ENCODE measurements at places on chromosomes 2 and 18.

GRCh38 chr2:229342376-229342775 is 71.3 kb upstream of the PID1 start:
- DNase-seq, result no peak

GRCh38 chr18:4101009-4101408 is 354.1 kb downstream of the DLGAP1 start:
- no peak for DNase-seq

GRCh38 chr2:122635686-122636085 is 880.2 kb downstream of the TSN start:
- no peak for DNase-seq

DNA sequence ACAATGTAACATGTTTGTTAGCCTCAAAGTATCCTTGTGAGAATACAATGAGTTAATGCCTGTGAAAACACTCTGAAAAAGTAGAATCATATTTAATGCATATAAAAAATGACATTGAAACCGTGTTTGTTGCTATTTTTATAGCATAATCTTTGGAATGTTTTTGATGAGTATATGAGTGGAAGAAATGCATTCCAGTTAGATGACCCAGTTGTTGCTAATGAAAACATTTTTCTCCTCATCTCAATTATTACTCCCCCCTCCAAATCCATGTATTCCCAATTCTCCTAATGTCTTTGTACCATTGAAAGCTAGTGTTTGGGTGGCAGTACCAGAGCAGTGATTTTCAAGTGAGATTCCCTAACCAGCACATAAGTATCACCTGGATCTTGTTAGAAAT is 67.1 kb upstream of the DSEL start:
- DNase-seq, result no peak

DNA sequence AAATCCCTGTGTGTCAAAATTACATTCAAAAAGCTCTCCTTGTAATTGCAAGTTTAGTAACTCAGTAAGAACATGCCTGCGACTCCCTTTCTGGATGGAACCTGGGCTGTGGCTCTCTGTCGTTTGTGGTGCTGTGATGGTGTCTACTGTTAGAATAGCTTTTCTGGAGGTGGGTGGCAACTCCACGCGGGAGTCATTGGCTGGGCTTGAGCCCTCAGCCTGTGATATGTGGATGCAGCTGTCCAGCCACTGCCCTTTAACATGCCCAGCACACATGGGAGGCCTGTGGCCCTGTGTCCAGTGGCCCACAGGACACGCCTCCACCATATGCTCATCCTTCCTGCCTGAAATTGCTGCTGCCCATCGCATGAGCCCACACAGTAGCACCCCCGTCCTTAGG is 124.2 kb downstream of the RNF144A start:
- no peak for DNase-seq

DNA sequence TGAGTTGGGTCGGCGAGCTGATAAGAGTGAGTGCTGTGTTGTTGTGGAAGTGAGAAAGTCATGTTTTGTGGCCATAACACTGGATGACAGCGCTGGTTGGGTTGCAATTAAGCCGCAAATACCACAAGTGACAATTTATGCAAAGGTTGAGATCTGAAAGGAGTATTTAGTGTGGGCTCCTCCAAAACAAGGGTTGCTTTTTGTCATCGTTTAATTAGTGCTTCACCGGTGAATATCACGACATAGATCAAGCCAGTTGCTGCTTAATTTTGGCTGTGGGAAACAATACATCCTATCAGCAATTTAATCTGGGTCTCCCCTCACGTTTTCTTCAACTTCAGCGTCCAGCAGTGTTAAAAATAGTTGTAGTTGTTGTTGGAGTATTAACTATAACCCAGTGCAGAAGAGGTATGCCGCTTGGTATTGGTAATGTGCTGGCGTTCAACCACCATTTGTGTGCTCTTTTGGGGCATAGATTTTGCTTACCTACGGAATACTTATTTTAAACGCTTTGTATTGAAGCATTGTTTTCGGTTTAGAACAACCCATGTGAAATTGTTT is 662 bp downstream of the ACVR2A start:
- DNase-seq, result no peak
